ENCODE measurements at places on chromosomes 4 and X.
A peak's percentile ranks its signal among the peaks of the same experiment; 100 is the strongest.

DNA sequence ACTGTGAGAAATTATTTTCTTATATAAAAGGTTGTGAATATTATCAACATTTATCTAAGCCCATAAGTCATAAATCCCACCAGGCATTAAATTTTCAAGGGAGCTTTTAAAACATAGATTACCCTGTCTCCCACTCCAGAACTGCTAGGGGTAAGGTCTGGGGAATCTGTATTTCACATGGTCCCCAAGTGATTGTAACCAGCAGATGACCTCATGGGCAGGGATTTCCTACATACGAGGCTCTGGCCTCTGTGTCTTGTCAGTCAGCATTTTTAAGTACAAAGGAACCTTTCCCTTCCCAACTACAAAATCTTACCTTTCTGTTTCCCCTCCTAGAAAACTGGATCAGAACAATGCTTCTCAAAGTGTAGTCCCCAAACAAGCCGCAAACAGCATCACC lies 188.6 kb downstream of the TSPAN5 start:
- DNase-seq: no peak

GRCh38 chr4:16176621-16177020 lies 49.6 kb downstream of the TAPT1 start:
- no peak for DNase-seq

GRCh38 chrX:633985-634958 lies 3.7 kb downstream of the SHOX start:
- DNase-seq: peak; percentile 42

DNA sequence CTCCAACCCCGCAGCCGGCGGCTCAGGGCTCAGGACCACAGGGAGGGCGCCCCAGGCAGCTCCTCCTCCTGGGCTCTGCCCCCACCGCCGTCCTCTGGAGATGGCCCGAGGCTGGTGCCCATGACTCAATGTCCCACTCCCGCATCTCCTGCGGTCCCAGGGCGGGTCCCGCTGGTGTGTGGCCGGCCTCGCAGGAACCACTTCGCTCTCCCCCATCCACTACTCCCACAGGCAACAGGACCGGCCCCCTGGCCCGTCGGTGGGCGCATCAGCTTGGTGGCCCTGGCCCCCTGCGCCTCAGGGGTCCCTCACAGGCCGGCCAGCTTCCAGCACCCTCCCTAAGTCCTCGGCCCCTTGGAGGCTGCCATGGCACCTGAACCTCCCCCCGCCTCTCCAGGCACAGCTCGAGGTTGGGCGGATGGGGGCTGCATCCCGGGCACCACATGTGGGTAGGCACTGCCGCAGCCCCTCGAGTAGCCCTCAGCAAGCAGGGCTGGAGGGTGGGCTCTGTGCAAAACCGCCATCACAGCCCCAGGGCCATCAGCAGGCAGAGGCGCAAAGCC lies 22.8 kb upstream of the SPON2 start:
- DNase-seq: no peak

DNA sequence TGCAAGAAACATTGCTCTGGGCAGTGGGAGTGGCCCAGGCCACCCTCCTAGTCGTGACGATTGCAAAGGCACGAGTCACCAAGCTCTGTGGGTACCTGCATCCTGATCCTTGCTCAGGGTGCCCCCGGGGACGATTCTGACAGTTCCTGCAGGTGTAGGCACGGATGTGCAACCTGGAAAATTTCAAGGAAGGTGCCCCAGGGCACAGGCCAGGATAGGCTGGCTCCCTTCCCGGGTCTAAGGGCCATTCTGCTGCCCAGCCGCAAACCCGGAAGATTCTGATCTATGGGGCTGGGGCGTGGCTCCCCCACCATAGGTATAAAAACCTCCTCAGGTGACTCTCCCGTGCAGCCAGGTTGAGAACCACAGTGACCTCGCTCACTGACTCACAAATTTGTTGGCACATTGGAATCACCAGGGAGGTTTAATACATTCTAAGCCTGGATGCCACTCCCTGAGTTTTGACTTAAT lies 228.5 kb downstream of the PTTG2 start:
- DNase-seq: no peak

- DNase-seq: no peak
These were observed 40.8 kb downstream of the CCNG2 start for GRCh38 chr4:77197831-77198230.

- no peak for DNase-seq
These were observed 11.6 kb upstream of the MAD2L1 start for GRCh38 chr4:120078216-120078615.

DNA sequence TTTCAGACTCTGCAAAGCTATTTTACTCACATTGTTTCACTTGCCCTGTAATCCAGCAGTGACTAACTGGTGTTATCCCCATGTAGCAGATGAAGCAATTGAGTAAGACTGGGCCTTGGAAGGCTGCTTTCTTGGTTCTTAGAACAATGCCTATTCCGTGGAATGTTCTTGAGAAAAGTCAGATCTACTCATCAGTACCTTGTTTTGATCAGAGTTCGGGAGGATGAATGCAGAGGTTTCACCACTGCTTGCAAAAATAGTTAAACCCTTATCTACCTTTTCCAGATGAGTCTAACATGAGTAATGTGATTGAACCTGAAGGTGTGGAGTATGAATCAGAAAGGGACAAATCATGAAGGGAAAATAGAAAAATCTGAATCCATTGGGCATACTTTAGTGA lies 1.8 kb downstream of the MAOB start:
- no peak for DNase-seq

GRCh38 chrX:54288277-54288676 lies 69.6 kb downstream of the WNK3 start:
- DNase-seq: no peak

GRCh38 chr4:95949136-95949765 lies 109.4 kb downstream of the PDHA2 start:
- no peak for DNase-seq

- DNase-seq: no peak
These were observed 163.2 kb downstream of the SLC7A11 start for GRCh38 chr4:138078751-138079520.

GRCh38 chr4:85370400-85371032 lies 104.4 kb upstream of the ARHGAP24 start:
- peak; percentile 66 for DNase-seq

DNA sequence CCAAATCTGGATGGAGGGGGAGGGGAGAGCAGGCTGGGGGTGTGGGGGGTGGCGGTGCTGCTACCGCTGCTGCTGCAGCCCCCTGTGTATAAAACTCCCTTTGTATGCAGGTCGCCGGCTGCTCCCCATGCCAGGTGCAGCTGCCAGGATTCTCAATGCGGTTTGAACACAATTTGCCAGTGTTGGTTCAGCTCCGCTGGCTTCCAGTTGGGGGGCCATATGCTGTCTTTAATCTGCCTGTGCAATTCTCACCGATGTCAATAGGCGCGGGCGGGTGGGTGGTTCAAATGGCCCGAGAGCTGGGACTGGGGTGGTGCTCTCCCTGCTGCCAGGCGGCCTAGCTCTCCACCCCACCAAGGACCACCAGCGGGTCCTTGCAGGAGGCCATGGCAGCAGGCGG lies 257.6 kb downstream of the BCOR start:
- no peak for DNase-seq

GRCh38 chrX:133335027-133335426 lies 80.3 kb downstream of the GPC4 start:
- DNase-seq: peak; percentile 15

DNA sequence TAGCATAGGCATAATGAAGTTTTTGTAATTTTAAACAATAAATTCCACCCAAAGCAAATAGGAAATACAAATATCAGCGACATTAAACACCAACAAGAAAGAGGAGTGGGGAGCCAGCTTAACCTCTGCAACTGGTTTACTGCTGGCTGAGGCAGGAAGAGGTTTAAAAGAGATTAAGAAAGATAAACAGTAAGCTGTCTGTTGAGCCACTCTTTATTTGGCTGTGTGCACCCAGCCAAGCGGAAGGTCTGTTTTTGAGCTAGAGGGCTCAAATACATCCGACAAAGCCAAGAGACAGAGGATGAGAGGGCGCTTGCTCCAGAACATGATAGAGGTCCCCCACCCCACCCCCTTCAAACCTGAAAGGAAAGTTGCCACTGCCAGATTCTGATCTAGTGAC lies 191.4 kb downstream of the MGST2 start:
- DNase-seq: peak; percentile 16

GRCh38 chrX:44596277-44596676 lies 53.6 kb upstream of the FUNDC1 start:
- DNase-seq: no peak
